NCI-H187 treated with DMSO at 0.1 percent for 48 hours (cell line): ENCODE measurements at places on chromosomes 16 and 17.

DNA sequence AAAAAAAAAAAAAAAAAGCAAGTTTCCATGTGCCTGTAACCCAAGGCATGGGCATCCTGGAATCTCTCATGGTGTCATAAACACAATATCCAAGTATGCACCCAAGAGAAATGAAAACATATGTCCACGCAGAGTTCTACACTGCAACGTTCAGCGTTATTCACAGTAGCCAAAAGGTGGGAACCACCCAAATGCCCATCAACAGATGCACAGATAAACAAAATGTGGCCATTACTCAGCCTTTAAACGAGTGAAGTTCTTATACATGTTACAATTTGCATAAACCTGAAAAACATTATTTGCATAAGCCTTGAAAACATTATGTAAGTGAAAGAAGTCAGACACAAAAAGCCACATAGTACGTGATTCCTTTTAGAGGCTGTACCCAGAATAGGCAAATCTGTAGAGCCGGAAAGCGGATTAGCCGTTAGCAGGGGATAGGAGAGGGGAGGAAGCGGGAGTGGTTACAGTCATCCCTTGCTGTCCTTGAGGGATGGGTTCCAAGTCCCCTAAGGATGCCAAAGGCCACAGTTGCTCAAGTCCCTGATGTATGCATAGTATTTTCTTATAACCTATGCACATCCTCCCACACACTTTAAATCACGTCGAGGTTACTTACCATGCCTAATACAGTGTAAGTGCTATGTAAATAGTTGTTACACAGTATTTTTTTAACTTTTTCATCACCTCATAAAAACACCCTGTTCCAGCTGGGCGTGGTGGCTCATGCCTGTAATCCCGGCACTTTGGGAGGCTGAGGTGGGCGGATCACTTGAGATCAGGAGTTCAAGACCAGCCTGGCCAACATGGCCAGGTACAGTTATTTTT, 47.3 kb upstream of the DNAH17 start:
- DNase-seq, result no peak

- DNase-seq, result no peak
Observed at GRCh38 chr17:34656801-34657200, 77.4 kb downstream of the TMEM132E start.

- no peak for DNase-seq
Observed at GRCh38 chr17:5097101-5097834, 14.4 kb downstream of the ZNF232 start.

DNA sequence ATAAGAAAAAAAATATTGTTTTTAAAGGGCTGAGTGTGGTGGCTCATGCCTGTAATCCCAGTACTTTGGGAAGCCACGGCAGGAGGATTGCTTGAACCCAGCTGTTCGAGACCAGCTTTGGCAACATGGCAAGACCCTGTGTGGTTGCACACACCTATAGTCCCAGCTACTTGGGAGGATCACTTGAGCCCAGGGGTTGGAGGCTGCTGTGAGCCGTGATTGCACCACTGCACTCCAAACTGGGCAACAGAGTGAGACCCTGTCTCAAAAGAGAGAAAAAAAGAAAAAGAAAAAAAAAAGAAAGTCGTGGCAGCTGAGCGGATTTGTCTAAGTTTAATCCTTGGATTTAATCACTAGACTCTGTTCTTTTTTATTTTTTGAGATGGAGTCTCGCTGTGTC, 6.3 kb upstream of the FCSK start:
- no peak for DNase-seq

DNA sequence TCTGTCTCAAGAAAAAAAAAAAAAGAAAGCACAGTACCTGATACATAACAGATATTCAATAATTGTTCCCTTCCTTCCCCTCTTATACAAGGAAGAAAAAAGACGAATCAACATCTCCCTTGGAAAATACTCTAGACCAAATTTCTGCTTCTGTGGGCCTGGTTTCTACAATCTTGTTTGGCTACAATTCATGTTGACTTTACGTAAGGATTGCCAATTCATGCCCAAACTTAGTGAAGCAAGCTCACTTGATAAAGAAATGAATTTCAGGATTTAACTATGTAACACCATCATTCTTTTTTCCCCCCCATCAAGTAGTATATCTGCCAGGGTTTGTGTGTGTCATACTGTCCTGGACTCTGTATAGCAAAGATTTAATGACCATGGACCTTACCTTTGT, 134.2 kb upstream of the TBX2 start:
- DNase-seq, result no peak

GRCh38 chr16:79361132-79361751, 239.3 kb downstream of the MAF start:
- DNase-seq, result no peak

DNA sequence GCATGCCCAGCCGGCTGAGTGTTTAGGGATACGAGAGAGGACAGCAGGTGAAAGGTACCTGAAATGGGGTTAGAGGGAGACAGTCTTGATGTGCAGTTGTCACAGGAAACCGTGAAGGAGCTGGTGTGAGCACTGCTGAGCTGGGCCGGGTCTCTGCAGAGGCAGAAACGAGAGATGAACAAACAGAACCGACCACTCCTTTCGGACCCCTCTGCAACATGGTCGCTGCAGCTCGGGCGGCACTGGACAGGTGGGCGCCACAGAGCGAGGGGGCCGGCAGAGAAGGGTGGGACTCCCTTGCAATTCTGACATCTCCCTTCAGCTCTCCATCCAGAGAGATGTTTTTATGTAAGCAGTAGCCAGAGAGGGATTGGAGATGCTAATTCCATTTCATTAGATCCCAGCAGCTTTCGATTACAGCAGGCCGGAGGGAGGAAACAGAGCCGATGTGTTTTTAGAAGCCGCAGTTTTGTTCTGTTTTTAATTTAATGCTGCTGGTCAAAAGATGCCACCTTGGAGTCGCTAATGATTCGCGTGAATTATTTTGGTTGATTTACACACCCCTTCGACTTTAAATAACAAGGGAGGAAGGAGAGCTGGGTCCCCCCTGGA, 86.3 kb upstream of the RPL38 start:
- DNase-seq, result no peak

DNA sequence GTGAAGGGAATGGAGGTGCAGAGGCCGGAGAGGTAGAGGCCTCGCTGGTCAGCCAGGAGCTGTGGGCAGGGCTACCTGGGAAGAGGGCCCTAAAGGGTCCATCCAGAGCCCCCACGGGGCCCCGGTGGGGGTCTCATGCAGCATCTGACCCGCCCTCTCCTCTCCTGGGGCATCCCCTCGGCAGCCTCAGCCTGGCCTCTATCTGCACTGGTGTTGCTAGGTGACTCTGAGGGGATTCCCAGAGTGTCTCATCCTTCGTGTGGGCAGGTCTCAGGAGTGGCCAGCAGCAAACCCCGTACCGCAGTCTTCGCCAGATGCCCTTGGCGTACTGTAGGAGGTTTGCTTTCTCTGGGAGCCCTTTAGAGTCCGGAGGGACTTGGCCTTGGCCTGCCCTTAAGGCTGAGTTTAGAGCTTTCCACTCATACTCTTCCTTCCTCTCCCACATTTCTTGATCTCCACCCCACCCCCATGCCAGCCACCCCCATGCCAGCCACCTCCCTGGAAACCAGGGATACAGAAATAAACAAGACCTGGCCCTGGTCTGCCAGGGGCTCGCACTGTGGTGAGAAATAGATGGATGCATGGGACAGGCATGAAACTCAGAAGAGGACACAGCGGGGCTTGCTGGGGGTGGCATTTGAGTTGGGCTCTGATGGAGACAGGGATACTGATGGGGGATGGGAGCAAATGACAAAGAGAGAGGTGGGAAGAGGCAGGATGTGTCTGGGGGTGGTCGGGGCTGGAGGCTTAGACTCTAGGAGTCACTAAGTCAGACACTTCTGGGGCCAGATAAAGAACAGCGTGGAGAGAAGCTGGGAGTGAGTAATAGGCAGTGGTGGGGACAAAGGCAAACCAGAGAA, 9.9 kb downstream of the SLC5A10 start:
- no peak for DNase-seq
